Tibial nerve (tissue), 4 donors: ENCODE measurements at places on chromosomes 6 and 20. TPM values are rescaled to one million over a fixed set of nuclear protein-coding genes. Genes with fewer than 3 reads are reported as not detected.

HLA-DMA gene
- total RNA-seq = 40.8 TPM

ENPP1 gene
- 15.7 TPM for total RNA-seq

DNA sequence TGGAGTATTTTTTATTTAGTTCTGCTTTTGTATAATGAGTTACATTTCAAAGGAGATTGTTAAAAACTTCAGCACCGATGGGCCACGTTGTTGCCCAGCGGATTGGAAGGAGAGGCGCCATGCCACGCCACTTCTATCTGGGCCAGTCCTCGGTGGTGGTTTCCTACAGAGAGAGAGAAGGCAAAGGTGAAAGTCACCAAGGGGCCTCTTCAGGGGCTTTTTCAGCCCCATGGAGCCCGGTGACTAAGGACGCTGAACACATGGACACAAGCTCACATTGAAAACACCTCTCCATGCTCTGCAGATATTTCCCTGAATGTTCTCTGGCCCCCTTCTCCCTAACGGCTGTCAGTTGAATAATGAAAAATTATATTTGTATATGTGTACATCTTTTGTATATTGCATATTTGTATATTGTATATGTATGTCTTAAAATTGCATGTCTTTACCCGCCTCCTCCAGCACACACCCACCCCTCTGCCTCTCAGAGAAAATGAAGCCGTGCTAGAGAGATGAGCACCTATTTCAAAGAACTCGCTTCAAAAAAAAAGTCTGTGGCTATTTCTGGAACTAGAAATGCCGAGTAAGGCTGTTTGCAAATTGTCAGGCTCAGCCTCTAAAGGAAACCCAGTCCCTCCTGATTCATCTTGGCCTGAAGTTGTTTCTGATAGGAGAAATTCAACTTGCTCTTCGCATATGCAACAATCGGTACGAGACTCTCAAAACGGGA lies 91.9 kb upstream of the CDH4 start:
- no peak for DNase-seq
- H3K4me3 ChIP-seq = no peak overlapping the region
- no peaks in the 10 kb centered on the region for H3K4me1 ChIP-seq
- no peaks in the 10 kb centered on the region for H3K27me3 ChIP-seq

- no peak for DNase-seq
- peak overlapping the region; percentile 48 for H3K4me3 ChIP-seq
- peaks cover 4% of the 10 kb centered on the region for H3K4me1 ChIP-seq
- no peaks in the 10 kb centered on the region for H3K27me3 ChIP-seq
- no peaks in the 10 kb centered on the region for H3K36me3 ChIP-seq
- H3K27ac ChIP-seq = no peak overlapping the region
Measured at GRCh38 chr6:122322824-122323223, 76.6 kb upstream of the HSF2 start.

GRCh38 chr20:33584976-33585375 lies 77.2 kb upstream of the C20orf144 start:
- H3K4me3 ChIP-seq = no peak overlapping the region
- no peak overlapping the region for H3K27ac ChIP-seq
- no peak for DNase-seq

GRCh38 chr6:7332090-7332745 lies 19.2 kb upstream of the SSR1 start:
- no peaks in the 10 kb centered on the region for H3K4me1 ChIP-seq
- no peaks in the 10 kb centered on the region for H3K36me3 ChIP-seq
- no peaks in the 10 kb centered on the region for H3K27me3 ChIP-seq

FRK gene
- total RNA-seq = 1.0 TPM

GRCh38 chr6:18425218-18425617 lies 38.1 kb downstream of the RNF144B start:
- no peaks in the 10 kb centered on the region for H3K27me3 ChIP-seq
- H3K4me1 ChIP-seq = no peaks in the 10 kb centered on the region
- no peak overlapping the region for H3K27ac ChIP-seq
- no peaks in the 10 kb centered on the region for H3K36me3 ChIP-seq
- no peak overlapping the region for H3K4me3 ChIP-seq
